Amniotic stem cell (primary cell): ENCODE measurements at places on chromosomes 2 and 18.

DNA sequence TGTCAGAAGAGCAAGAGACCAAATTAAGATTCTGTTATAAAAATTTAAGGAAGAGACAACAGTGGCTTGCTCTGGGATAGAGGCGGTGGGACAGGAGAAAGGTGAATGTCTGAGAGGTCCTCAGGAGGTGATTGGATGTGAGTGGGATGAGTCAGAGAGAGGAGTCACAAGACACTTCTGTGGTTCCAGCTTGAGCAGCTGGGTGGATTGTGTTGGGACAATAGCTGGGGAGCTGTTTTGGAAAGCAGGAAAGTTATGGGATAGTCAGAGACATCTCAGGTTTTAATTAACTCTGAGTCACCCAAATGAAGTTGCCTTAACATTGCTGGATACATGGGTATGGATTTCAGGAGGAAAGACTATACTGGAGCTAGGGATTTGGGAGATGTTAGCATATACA is 218.0 kb upstream of the TRIB2 start:
- no peak for DNase-seq

- no peak for DNase-seq
Observed at GRCh38 chr2:184316921-184317320, 281.4 kb upstream of the ZNF804A start.

- no peak for DNase-seq
Observed at GRCh38 chr2:70830366-70830765, 5.2 kb downstream of the CD207 start.

- DNase-seq: no peak
Observed at GRCh38 chr2:201883606-201884369, 77.5 kb downstream of the CDK15 start.

DNA sequence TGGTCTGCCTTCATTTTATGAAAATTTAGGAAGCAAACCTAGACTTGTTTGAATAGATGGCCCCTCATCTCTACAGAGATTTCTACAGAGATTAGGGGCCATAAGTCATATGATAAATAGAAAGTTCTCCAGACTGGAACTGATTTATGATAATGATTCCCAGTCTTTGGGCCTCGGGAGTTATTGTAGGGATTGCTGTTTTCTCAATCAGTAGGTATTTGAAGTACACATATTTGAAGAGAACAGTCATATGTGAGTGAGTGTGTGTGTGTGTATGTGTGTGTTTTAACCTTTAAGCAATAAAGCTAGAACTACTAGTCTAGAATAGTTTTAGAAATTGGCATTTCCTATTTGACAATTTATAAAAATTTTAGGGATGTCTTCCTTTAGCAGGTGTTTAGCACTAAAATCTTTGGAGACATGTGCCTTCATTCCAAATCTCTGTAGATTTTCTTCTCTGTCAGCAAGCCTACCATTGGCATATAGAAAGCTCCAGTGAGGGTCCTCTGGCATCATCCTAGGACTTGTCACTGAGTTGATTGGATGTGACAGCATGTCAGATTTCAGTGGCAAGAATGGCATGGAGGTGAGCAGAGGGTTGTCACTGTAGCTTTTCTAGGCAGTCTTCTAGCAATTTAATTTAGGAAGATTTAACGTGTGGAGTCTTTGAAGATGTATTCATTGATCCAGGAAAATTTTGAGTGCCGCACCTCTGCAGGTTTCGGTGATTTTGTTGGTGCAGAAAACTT is 71.2 kb downstream of the MYO1B start:
- no peak for DNase-seq

GRCh38 chr2:189631849-189632248 is 29.4 kb upstream of the ASNSD1 start:
- DNase-seq: no peak

- no peak for DNase-seq
Observed at GRCh38 chr2:37427241-37427640, 82.8 kb downstream of the QPCT start.

GRCh38 chr2:26668041-26668440 is 24.5 kb upstream of the KCNK3 start:
- no peak for DNase-seq

DNA sequence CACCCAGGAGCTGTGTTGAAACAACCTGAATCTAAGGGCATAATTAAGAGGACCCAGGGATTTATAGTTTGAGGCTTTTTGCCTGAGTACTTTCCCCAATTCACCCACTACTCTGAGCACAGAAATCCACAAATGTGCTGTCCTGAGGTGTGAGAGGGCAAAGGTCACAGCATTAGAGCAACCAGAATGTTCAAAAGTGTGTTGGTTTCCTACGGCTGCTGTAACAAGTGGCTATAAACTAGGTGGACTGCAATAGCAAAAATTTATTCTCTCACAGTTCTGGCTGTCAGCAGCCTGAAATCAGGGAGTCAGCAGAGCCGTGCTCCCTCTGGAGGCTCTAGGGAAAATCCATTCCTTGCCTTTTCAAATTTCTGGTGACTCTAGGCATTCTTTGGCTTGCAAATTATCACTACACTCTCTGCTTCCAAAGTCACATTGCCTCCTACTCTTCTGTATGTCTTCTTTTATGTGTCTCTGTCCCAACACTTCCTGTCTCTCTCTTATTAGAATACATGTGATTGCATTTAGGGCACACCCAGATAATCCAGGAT is 91.4 kb upstream of the TACR1 start:
- peak; percentile 3 for DNase-seq

GRCh38 chr2:68992933-68993332 is 18.5 kb downstream of the GKN1 start:
- no peak for DNase-seq

DNA sequence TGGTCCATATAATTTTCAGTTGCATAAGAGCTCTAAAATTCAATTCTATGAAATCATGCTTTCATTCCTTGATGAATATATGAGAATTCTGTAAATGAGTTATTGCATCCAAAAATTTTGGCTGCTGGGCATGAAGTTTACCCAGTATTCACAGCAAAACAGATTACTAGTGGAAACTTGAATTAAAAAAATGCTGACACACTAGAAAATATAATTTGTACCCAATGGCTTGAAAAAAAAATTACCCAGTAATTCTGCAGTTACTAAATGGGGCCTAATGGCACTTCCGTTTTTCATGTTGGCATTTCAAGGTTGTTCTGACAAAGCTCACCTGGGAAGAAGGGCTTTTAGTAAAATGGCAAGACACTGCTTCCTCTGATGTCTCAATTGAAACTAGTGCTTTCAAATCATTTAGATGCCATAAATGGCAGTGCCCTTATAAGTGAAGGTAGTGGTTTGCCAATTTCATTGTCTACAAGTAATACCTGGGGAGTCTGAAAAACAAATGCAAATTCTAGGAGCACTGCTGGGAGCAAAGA is 343.6 kb downstream of the TDRD15 start:
- DNase-seq: no peak

DNA sequence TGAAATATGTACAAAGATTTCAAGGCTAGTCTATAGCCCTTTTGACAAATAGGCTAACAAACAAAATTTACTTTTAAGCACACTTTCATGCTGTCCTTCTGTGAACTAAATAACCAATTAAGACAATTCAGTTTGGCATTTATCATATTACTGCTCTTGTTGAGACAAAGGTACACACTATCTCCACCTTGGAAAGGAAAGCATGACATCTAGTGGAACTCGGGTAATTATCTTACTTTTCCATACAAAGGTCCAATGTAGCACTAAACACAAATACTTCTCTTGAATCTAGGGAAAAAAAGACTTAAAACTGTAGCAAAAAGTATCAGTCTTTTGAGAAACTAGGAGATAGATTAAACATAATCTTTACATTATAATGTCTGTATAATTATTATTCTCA is 125.0 kb upstream of the CD226 start:
- no peak for DNase-seq

GRCh38 chr2:100104718-100105677 is 37.4 kb downstream of the AFF3 start:
- DNase-seq: no peak

- DNase-seq: no peak
Observed at GRCh38 chr2:237290261-237290660, 123.7 kb downstream of the COL6A3 start.

DNA sequence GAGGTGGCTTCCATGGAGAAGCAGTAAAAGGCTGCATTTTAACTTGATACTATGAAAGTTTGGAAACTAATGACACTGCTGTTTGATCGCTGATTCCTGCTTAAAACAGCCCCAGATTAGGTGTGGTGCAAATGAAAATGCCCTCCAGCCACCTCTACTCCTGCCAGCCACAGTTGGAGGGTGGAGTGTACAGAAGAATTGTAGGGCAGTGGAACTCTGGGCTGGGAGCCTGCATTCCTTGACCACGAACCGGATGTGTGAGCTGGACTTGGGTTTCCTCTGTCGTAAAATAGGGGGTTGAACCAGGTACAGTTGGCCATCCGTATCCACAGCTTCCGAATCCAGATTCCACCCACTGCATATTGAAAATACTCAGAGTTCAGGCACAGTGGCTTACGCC is 84.6 kb upstream of the RFX8 start:
- no peak for DNase-seq

DNA sequence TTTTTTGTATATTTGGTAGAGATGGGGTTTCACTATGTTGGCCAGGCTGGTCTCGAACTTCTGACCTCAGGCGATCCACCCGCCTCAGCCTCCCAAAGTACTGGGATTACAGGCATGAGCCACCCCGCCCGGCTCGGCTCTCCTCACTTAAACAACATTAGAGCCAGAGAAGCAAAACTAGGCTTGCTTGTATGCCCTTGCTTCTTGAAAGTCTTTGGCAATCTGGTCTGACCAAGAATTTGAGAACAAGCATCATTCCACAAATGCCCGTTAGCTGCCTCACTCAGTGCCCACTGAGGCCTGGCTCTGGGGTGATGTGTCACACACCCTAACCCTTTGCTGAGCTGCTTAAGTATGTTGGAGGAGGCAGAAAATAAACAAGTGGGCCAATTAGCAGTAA is 33.5 kb downstream of the SOWAHC start:
- peak; percentile 20 for DNase-seq

DNA sequence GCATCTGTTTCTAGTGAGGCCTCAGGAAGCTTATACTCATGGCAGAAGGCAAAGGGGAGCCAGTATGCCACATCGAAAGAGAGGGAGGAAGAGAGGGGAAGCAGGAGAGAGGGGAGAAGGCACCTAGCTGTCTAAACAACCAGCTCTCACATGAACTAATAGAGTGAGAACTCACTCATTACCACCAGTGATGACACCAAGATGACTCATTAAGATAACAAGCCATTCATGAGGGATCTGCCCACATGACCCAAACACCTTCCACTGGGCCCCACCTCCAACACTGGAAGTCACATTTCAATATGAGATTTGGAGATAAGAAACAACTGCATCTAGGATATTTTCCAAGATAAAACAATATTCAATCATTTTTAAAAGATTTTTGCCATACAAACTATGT is 753.9 kb upstream of the ZEB2 start:
- no peak for DNase-seq

- no peak for DNase-seq
Observed at GRCh38 chr18:44258086-44258485, 422.6 kb upstream of the SETBP1 start.

DNA sequence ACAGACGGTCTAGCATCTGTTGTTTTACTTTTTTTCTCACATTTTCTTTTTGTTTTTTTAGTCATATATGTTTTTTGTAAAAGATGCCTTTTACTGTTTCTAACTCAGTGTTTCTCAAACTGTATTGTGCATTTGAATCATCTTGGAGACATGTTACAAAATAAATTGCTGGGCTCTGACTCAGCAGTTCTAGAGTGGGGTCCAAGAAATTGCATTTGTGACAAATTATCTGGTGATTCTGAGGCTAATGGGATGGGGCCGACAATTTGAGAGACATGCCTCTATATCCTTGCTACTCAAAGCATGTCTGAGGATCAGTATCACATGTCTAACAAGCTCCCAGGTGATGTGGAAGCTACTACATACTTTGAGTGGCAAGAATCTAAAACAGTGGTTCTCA is 478.8 kb downstream of the PLCL1 start:
- DNase-seq: no peak

DNA sequence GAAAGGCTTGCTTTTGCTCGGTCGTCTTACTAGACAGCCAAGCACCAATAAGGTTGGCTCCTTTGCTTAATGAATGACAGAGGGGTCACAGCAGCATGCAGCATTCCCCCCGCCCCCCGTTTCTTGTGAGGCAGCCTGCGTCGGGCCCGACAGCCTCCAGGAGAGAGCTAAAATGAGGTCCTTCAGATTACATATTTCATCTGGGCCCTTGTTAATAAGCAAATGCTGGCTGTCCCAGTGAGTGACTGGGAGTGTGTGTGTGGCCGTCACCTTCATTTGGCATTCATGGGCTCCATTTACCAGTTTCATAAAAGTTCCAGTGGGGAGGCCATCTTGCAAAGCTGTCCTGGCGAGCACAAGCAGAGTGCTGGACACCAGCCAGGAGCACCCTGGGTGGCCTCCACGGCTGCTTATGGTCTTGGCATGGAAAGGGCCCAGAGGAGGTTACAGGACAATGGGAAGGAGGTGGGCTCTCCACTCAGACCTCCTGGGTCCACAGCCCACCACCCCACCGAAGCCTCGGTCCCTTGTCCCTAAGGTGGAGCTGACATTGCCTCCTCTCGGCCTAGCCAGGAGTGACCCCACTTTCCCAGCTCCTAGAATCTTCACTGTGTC is 37.2 kb downstream of the ODC1 start:
- no peak for DNase-seq

- DNase-seq: no peak
Observed at GRCh38 chr2:205995260-205995659, 90.7 kb downstream of the INO80D start.

GRCh38 chr2:226797989-226798421 is 1.6 kb downstream of the IRS1 start:
- no peak for DNase-seq

DNA sequence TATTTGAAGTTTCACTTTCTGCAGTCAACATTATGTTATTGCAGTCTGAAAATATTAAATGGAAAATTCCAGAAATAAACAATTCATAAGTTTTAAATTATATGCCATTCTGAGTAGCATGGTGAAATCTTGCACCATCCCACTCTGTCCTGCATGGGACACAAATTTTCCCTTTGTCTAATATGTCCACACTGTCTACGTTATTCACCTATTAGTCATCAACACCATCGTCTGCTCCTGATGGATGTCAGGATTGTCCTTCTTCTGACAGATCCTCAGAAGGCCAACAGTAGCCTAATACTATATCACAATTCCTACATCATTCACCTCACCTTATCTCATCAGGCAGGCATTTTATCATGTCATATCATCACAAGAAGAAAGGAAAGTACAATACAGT is 163.1 kb downstream of the TXNL1 start:
- DNase-seq: no peak
